Stimulated activated CD8-positive, alpha-beta memory T cell treated with anti-CD3 and anti-CD28 coated beads, Interleukin-15, amount 100 ng/mL, for 4 hours (primary cell): ENCODE measurements at places on chromosomes 3 and 15.

- DNase-seq, result no peak
Observed at GRCh38 chr3:77207753-77208152, 167.9 kb downstream of the ROBO2 start.

- no peak for DNase-seq
Observed at GRCh38 chr3:146664403-146664802, 59.3 kb upstream of the PLSCR5 start.

DNA sequence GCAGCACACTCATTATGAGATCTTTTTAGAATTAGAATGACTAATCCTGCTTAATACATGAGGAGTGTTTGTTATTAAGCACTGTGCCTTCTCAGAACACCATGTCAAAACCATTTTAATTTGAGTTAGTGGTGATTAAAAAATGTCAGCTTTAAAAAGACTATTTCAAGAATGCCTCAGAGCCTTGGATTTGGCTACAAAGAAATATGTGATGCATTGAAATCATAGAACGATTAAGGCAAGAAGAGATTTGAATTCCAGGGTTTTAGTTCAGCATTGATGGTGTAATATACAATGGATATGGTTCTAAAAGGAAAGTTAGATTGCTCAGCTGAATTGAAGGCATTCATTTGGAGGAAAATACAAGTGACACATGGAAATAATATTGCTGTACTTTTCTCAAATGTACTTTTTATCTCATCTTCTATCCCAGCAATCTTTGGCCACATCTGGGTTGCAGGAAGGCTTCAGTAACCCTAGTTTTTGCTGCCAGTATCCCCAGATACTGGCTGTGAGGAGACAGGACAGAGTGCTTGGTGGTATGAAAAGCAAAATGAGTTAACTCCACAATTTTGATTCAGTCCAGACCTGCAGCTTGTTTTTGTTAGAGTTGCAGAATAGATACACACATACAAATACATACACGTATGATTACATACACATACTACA, 303.8 kb downstream of the CLSTN2 start:
- DNase-seq, result no peak

GRCh38 chr3:62277986-62278385, 95.4 kb downstream of the FEZF2 start:
- no peak for DNase-seq

DNA sequence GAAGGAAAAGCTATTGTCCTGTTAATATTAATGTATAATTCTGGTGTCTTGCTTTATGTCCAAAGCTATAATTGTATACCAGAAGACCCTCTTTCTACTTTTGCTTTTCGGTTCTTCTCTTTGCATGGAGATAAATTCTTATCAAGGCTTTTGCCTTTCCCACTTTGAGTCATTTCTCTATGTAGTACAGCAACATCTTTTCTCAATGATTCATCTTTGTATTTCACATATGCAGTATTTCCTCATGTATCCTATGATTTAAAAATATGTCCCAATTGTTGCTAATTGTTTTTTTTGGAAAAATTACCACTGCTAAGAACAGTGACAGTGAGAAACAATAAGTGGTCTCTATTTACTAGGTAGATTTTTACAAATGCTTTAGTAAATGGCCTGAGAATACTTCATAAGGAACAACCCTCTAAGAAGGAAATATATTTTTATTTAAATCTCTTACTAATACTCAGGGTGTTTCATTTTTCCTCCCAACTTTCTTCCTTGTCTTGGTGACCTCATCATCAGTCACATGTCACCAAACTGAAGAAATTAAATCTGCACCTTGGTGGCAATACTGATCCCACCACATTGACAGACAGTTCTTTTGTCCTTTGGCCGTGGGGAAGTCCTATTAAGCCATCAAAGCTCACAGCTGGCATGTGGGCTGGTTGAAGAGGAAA, 290.6 kb downstream of the SATB1 start:
- no peak for DNase-seq

DNA sequence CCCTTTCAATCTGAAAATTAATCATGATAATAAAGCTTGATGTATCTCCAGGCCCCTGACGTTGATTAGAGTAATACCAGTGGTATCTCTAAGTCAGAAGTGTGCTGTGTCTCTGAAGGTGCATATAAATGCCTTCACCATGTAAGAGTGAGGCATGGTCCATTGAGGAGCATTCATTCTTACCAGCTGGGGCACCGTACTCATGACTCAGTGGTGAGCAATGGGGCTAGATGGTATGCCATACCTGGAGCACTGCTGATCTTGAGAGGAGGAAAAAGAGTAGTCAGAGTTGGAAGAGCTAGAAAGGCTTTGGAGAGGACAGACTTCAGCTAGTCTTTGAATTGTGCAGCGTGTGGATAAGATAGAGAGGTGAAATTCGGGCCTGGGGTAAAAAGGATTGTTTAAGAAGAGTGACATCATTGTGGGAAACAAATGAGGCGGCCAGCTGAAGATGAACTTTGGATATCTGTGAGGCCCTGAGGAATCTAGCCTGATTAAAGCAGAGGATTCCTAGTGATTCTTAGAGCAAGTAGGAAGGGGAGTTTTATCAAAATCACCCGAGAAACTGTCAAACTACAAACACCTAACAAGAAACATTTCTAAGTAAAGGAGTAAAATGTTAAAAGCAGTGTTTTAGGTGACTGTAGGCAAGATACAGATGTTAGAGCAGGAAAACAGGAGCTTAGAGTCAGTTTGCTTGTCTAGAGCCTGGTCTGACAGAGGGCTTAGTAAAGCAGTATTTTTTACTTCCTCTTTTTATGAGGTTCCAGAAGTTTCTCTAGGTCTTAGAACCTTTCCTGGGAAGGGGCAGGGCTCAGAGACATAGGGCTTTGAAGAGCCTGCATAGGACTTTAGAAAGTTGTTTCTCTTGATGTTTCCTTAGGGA, 13.6 kb downstream of the TMOD3 start:
- DNase-seq, result no peak

- no peak for DNase-seq
Observed at GRCh38 chr3:140341203-140341602, 336.7 kb upstream of the TRIM42 start.

GRCh38 chr15:100661156-100661555, 58.8 kb downstream of the ASB7 start:
- DNase-seq, result no peak

- no peak for DNase-seq
Observed at GRCh38 chr3:57079474-57079831, 19.0 kb downstream of the SPATA12 start.

- DNase-seq, result no peak
Observed at GRCh38 chr3:10438902-10439610, 66.3 kb downstream of the ATP2B2 start.

GRCh38 chr3:95923496-95924210, 890.7 kb upstream of the EPHA6 start:
- no peak for DNase-seq

GRCh38 chr3:9867106-9867505, 12.9 kb downstream of the CIDEC start:
- DNase-seq, result no peak

DNA sequence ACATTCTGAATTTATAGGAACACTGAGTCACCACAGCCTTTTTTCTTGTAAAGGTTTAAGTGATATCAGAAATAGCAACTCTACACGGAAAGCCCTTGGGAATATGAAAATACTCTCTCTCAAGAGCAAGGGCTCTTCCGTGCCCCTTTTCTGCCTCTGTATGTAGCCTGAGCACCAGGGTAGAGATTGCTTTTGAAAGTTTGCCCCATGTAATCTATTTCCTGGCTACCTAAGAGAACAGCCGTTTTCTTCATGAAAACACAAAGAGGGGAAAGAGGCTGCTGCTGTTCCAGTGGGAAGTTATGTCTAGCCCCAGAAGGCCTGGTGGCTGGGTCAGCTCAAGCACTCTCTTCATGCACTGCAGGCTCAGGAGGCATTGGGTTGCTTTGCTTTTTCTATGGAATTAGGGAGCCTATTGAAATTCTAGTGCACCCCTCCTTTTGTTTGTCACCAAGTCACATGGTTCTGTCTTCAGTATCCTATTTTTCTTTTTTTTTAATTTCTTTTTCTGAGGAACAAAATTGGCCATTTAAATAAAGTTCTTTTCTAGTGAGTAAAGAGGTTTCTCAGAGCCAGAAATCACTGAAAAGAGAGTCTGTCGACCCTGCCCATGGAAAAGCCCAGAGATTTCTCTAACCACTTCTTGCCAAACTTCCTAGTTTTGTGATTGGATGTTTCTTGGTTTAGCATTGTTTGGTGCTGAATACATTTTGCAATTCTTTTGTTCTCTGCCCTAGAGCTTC, 39.5 kb downstream of the TIGIT start:
- no peak for DNase-seq

DNA sequence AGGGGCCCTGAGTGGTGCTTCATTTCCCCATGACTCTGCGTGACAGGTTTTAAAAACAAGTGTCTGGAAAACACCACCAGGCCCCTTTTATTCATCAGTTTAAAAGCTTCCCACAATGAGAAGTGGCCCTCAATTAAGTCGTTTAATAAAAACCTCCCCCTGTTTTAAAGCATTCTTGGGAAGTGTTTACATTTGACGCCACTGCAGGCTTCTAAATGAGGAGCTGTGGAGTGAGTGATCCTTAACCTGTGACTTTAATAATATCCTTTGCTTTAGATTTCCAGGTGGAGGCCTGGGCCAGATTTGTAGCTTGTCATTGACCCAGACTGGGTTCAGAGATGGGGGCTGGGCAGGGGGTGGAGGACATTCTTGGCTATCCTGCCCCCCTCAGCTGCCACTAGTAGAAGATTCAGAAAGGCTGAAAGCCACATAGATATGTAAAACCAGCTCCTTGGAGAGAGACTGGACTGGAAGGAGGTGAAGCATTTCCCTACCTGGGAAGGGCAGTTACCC, 11.3 kb downstream of the CGNL1 start:
- DNase-seq, result no peak

GRCh38 chr3:190429681-190430080, 20.0 kb downstream of the TMEM207 start:
- no peak for DNase-seq

- DNase-seq, result no peak
Observed at GRCh38 chr3:107767897-107768605, 245.3 kb downstream of the BBX start.
